Neural crest cell (in vitro differentiated cells): ENCODE measurements at places on chromosomes 12 and 14. TPM values are rescaled to one million over a fixed set of nuclear protein-coding genes. Genes with fewer than 3 reads are reported as not detected.

Gene RNF212B
- not detected in 2 replicates for total RNA-seq

Gene OAS1
- not detected in 2 replicates for total RNA-seq

Gene SARNP
- 121 and 123 TPM in 2 replicates for total RNA-seq

Gene TCL1B
- total RNA-seq, result not detected in 2 replicates

Gene HOXC10
- 1.8 TPM in 2 replicates for total RNA-seq

Gene NANOG
- 0.05 TPM in 1 of 2 replicates, not detected in the other for total RNA-seq

Gene CISTR
- 0.61 TPM in 1 of 2 replicates, not detected in the other for total RNA-seq

DNA sequence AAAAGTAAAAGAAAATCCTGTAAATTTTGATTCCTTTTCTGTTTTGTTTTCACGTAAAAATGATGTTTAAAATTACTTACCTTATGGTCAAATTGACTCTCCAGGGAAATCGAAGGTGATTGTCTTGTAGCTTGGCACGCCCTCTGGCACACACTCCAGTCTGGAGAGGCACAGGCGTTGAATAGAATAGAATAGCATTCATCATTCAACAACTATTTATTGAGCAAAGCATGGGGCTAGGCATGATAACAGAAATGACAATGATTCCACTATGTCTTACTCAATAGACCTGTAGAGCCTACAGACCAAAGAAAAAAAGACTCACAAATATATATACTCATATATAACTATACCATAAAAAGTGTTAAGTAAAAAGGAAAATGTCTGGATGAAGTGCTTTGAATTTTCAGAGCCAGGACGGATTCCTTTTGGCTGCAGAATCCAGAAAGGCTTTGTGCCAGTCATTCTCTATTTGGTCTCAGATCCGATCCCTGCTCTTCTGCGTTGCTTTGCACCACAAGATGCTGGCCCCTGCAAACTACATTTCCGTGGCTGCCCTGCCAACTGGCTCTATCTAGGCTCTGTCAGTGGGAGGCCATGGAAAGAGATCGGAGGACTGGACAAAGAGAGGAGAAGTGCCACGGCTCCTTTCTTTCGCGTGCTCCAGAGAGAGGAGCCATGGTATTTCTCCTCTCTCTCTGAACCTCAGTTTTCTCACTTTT is 231.8 kb downstream of the CRADD start:
- peaks cover 5% of the 10 kb centered on the region for H3K4me1 ChIP-seq
- no peak overlapping the region for H3K27ac ChIP-seq
- H3K36me3 ChIP-seq, result no peaks in the 10 kb centered on the region
- DNase-seq, result no peak
- H3K4me3 ChIP-seq, result no peak overlapping the region
- H3K27me3 ChIP-seq, result no peaks in the 10 kb centered on the region

DNA sequence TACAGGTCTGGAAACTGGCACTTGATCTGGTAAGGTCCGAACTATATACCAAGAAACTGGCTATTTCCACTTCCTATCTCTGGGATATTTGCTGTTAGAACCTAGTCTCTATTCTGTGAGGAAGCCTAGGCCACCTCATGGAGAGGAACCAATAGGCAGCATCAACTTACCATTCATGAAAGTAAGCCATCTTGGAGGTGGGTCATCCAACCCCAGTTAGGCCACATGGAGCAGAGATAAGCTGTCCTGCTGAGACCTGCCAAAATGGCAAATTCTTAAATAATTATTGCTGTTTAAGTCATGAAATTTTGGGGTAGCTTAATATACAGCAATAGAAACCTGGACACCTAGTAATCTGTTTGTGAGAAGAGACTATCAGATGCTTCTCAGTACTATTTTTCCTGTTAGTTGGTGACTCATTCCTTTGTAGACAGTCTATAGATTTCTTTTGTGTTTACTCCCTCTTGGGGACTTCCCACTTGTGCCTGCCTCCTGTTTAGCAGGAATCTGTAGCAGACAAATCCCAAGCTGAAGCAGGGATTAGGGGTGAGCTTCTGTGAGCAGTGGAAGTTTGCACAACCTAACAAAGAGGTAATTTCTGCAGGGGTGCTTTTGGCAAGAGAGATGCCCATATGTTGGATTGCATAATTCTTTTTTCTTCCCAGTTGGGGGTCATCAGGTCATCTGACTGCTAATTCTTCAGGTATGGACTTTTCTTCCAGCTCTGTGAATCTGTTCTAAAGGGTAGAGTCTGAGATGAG is 136.8 kb downstream of the IGF1 start:
- no peak overlapping the region for H3K27ac ChIP-seq
- H3K36me3 ChIP-seq, result no peaks in the 10 kb centered on the region
- H3K4me1 ChIP-seq, result no peaks in the 10 kb centered on the region
- no peak overlapping the region for H3K4me3 ChIP-seq
- no peaks in the 10 kb centered on the region for H3K27me3 ChIP-seq

- peaks cover 13% of the 10 kb centered on the region for H3K36me3 ChIP-seq
- DNase-seq, result no peak
Observed at GRCh38 chr12:79555028-79555925, 135.5 kb downstream of the PAWR start.

DNA sequence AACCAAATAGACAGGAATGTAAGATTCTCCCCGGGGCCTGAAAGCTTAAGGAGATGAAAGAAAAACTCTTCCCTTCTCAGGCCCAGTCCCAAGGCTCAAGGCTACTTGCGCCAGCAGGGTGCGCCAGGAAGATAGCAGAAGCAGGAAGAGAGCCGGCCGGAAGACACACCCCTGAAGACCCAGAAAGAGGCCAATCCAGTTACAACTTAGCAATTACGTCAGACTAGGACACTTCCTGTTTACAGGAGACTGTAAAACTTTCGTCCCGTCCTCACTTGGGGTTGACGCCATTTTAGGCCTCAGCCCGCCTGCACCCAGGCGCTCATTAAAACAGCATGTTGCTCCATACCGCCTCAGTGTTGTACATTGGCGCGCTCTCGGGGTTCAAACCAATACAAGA is 9.4 kb downstream of the COX16 start:
- no peaks in the 10 kb centered on the region for H3K4me1 ChIP-seq
- H3K4me3 ChIP-seq, result no peak overlapping the region
- no peak for DNase-seq
- H3K36me3 ChIP-seq, result peaks cover 12% of the 10 kb centered on the region
- no peaks in the 10 kb centered on the region for H3K27me3 ChIP-seq
- H3K27ac ChIP-seq, result no peak overlapping the region

DNA sequence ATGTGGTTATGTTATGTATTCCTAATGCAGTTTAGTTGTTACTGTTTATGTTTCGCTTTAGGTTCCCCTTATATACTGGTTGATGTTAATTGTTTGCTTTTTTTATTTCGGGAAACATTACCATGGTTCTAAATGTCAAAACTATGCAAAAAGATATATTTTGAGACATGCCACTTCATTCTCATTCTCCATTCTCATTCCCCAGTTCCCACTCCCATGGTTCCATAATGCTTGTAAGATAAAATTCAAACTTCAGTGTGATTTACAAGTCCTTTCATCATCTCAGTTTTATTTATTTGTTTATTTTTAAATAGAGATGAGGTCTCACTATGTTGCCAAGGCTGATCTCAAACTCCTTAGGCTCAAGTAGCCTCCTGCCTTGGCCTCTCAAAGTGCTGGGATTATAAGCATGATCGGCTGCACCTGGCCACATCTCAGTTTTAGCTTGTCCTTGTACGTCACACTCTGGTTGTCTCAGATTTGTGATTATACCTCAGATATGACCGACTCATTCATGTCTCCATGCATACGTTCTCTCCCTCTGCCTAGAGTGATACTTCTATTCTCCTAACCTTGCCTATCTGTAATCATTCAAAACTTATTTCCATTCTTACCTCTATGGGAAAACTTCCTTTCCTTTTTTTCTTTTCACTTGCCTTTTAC is 407.8 kb upstream of the RGS6 start:
- no peaks in the 10 kb centered on the region for H3K4me1 ChIP-seq
- H3K27me3 ChIP-seq, result no peaks in the 10 kb centered on the region
- H3K36me3 ChIP-seq, result no peaks in the 10 kb centered on the region

GRCh38 chr14:67987606-67988005 is 168.0 kb downstream of the RAD51B start:
- no peak overlapping the region for H3K4me3 ChIP-seq
- no peaks in the 10 kb centered on the region for H3K36me3 ChIP-seq
- no peak for DNase-seq
- H3K27me3 ChIP-seq, result no peaks in the 10 kb centered on the region
- H3K4me1 ChIP-seq, result no peaks in the 10 kb centered on the region

DNA sequence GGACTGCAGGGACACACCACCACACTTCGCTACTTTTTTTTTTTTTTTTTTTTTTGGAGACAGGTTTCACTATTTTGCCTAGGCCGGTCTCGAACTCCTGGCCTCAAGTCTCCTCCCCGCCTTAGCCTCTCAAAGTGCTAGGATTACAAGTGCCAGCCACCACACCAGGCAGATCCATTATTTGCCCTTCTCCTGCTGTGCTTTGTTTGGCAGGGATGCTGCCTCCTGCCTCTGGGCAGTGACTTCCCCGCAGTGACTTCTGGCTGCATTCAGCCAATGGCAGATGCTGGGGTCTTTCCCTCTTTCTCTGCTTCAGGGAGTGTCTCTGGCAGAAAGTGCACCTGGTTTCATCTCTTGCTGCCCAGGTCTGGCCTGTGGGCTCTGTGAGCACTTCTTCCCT is 6.7 kb upstream of the MORN3 start:
- no peaks in the 10 kb centered on the region for H3K27me3 ChIP-seq
- H3K27ac ChIP-seq, result no peak overlapping the region
- no peak for DNase-seq

GRCh38 chr12:117367006-117367638 is 5.7 kb upstream of the NOS1 start:
- no peak overlapping the region for H3K4me3 ChIP-seq
- no peaks in the 10 kb centered on the region for H3K4me1 ChIP-seq
- peak; percentile 85 for DNase-seq
- no peaks in the 10 kb centered on the region for H3K36me3 ChIP-seq
- peaks cover 89% of the 10 kb centered on the region for H3K27me3 ChIP-seq
- no peak overlapping the region for H3K27ac ChIP-seq

GRCh38 chr14:90332271-90332584 is 487 bp upstream of the NRDE2 start:
- H3K36me3 ChIP-seq, result peaks cover 3% of the 10 kb centered on the region
- peak overlapping the region; percentile 94 for H3K4me3 ChIP-seq
- DNase-seq, result no peak
- H3K27ac ChIP-seq, result peak overlapping the region; percentile 99
- H3K4me1 ChIP-seq, result peaks cover 19% of the 10 kb centered on the region

DNA sequence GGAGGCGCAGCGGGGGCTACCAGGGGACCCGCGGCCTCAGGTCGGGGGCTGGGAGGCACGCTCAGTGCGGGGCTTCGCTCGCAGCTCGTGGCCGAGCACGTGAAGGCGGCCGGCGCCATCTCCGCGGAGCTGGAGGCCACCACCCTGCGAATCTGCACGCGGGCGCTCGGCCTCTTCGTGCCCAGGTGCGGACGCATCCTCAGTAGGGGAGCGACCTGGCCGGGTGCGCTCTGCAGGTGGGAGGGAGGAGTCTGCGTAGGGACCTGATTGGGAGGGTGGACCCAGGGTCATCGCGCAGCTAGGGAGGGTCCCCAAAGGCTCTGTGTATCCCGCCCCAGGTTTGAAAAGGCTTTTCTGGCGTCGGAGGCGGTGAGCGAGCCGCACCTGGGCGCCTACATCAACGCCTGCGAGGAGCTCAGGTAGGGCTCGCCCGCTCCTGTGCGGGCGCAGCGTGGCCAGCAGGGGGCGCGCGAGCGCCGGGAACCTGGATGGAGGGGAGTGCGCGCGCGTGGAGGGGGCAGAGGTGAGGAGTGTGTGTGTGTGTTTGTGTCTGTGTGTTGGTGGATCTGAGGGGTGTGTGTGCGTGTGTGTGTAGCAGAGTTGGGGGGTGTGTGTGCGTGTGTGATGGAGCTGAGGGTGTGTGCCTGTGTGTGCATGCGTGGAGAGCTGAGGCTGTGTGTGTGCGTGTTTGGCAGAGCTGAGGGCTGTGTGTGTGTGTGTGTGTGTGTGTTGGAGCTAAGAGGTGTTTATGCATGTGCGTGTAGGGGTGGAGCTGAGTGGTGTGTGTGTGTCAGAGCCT is 10.3 kb downstream of the EXOC3L4 start:
- DNase-seq, result peak; percentile 74
- H3K36me3 ChIP-seq, result no peaks in the 10 kb centered on the region
- peaks cover 27% of the 10 kb centered on the region for H3K27me3 ChIP-seq
- H3K27ac ChIP-seq, result no peak overlapping the region
- no peak overlapping the region for H3K4me3 ChIP-seq
- peaks cover 5% of the 10 kb centered on the region for H3K4me1 ChIP-seq

DNA sequence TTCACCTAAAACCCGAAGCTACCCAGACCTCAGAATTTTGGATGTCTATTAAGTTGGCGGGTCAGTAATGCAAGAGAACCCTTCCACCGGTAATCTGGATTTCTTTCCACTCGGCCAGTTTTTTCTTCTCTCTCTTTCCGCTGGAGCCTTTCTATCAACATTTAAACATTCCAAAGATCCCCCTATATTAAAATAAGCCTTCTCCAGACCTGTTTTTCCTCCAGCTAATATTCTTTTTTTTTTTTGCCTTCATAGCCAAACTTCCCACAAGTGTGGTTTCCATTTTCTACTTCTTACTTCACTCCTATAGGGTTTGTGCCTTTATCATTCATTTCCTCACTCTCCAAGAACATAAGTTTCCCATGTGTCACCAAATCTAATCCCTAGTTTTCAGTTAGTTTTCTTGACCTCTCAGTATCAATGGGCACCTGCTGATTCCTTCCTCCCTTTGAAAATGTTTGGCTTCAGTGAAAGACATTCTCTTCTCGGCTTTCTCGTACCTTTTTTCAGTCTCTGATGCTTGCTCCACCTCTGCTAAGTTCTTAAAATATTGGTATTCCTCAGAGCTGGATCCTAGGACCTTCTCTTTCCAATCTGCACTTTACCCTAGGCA is 583 bp upstream of the SDR39U1 start:
- H3K27ac ChIP-seq, result peak overlapping the region; percentile 99
- DNase-seq, result no peak
- peak overlapping the region; percentile 98 for H3K4me3 ChIP-seq
- H3K4me1 ChIP-seq, result peaks cover 30% of the 10 kb centered on the region
- peaks cover 3% of the 10 kb centered on the region for H3K36me3 ChIP-seq

GRCh38 chr12:87233671-87234070 is 795.5 kb downstream of the C12orf50 start:
- H3K27ac ChIP-seq, result no peak overlapping the region
- DNase-seq, result no peak
- H3K4me1 ChIP-seq, result no peaks in the 10 kb centered on the region
- H3K4me3 ChIP-seq, result no peak overlapping the region
- no peaks in the 10 kb centered on the region for H3K36me3 ChIP-seq

DNA sequence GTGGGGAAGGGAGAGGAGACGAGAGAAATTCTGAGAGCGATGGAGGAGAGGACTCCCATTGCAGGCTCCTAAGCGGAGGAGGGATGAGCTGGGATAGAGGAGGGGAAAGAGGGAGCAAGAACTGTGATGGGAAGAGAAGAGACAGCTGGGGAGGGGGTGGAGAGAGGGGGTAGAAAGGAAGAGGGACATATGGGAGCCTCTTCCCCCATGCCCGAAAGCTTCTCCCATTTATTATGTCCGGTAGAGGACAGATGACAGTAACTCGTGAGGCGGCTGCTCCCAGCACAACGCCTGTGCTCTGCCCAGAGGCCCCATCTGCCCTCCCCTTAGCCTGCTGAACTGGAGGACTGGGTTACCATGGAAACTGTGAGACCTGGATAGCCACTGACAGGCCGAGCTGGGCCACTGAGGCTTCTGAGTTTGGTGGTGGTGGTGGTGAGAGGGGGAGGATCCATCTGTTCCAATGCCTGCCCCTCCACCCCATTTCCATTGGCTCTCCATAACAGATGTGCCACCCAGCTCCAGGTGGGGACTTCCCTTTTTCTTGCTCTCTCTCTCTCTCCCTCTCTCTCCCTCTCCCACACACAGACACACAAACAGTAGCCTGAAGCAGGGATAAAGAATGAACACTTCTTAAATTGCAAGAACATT is 8.3 kb downstream of the CPNE6 start:
- H3K27me3 ChIP-seq, result peaks cover 59% of the 10 kb centered on the region
- peaks cover 35% of the 10 kb centered on the region for H3K4me1 ChIP-seq
- no peaks in the 10 kb centered on the region for H3K36me3 ChIP-seq
- DNase-seq, result peak; percentile 38

- no peak for DNase-seq
- no peaks in the 10 kb centered on the region for H3K27me3 ChIP-seq
- peak overlapping the region; percentile 41 for H3K27ac ChIP-seq
- H3K4me1 ChIP-seq, result peaks cover 36% of the 10 kb centered on the region
Observed at GRCh38 chr12:97005174-97005573, 98.1 kb downstream of the NEDD1 start.
